Panc1 (cell line): ENCODE measurements at places on chromosomes 5 and 9. TPM values are rescaled to one million over a fixed set of nuclear protein-coding genes. Genes with fewer than 3 reads are reported as not detected.
A peak's percentile ranks its signal among the peaks of the same experiment; 100 is the strongest.

DNA sequence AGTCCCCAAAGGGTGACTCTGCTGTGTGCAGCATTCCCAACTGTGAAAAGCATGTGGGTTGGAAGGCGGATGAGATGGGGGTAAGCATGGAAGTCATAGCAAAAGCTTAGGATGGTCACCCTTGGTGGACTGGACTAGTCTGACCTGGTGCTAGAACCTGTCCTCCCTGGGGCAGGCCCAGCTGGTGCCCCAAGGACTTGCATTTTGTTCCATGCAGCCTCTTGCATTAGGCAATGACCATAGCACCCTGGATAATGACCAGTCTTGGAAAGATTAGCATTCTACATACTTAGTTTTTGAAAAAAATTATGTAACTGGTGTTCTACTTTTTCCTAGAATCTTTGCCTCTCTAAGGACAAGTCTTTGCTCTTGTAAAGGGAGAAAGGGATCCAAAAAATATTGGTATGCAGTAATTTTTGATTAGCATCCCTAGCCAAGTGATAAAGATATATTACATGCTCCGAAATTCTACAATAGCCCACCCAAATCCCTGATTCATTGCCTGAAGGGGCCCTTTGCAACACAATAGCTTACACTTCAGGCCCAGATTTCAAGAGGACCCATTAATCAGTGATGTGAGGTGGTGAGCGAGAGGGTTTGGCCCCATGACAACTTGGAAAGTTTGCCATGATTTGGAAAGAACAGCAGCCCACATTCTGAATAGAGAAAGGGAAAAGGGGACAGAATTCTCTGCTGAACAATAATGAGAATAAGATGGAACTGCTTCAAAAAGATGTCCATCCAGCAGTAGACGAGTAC is 93.3 kb upstream of the CD180 start:
- DNase-seq: no peak

DNA sequence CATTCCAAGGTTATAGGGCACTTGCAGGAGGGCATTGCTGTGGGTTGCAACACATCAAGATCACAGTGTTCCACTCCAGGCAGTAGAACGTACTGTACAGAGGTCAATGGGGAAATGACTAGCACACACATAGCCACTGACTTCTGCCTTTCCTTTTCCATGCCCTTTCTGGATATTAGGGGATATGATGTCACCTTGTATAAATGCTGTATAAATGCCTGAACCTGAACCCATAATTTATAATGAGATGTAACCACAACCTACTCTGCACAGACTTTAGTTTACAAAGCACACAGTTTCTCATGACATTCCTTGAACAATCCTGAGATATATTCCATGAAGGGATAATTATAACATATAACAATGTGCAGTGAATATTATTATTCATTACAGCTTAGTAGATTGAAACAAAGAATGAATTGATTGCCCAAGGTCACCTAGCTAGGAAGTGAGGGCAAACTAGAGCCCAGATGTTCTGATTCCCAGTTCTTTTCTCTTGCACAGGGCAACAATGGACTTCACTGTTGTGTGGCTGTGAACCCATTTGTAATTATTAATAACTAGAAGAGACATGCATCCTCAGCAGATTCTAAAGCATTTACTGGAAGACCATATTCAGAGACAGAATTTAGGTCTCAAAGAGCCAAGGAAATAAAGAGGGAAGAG is 5.6 kb upstream of the ABLIM3 start:
- no peak for DNase-seq

GRCh38 chr9:135602789-135603481 is 36.4 kb downstream of the GLT6D1 start:
- DNase-seq: peak; percentile 45

- DNase-seq: no peak
Measured at GRCh38 chr9:136212345-136212950, 7.5 kb upstream of the LHX3 start.

DNA sequence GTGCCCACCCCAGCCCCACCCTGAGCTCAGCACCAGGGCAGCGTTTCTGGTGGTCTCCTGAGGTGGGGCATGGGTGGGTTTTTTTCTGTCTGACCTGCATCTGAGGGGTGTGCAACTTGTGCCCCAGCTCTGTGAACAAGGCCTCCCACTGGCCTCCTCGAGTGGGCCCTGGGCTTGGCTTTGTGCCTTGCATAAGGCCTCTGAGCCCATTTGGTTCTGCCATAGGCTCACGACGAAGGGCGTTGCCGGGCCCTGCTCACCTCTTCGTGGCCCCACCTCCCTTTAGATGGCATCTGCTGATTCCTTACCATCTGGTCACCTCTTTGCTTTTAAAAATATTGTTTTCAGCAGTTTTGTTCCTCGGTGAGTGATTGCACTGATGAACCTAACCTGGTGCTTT is 127.1 kb upstream of the COL5A1 start:
- DNase-seq: no peak

DNA sequence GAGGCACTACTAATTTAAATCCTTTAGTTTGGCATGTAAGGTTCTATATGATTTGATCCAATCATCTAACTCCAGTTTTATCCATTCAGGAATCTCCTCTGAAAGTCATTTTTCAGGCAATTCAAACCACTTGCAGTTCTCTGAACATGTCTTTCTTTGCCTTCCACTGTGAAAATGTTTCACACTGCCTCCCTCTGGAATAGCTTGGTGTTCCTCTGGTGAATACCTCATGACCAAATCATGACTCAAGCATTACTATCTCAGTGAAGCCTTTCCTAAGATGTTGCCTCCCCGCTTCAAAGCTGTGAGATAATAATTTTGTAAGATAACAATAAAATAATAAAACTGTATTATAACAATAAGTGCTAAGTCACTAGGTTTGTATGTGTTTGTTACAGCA is 981.1 kb downstream of the DTWD2 start:
- DNase-seq: no peak

- DNase-seq: no peak
Measured at GRCh38 chr5:8470489-8470888, 601.5 kb downstream of the MTRR start.

- no peak for DNase-seq
Measured at GRCh38 chr9:64128572-64128971, 1156.4 kb downstream of the FOXD4L5 start.

- no peak for DNase-seq
Measured at GRCh38 chr5:67335426-67335825, 138.8 kb upstream of the CD180 start.

DNA sequence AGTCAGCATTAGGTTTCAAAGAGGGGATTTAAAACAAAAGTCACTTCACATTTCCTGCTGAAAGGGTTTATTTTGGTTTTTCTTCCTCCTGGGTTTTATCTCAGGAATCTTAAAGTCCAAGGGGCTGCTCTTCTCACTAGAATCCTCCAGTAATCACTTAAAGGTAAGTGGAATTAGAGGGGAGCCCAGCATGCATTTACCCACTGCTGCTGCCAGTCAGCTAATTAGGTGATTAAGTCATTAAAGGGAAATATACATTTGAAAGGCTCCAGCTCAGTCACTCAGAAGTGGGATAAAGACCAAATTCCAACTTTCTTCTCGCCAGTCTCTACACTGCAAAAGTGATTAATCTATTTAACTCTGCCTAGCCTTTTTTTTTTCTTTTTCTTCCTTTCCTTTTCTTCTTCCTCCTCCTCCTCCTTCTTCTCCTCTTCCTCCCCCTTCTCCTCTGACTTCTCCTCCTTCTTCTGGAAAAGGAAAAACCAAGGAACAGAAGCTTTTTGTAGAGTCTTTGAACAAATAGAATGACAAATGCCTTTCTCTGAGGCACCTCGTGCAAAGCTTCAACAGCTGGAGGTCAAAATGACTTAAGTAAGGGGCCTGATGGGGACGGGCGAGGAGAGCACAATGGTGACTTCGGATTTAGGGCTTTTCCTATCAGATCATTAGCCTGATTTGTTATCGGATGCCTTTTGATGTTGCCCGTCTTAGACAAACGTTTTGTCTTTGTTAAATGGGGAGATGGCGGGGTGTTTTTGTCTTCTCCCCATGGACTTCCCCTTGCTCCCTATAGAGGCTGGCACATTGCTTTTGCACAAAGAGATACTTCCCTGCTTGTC is 617.6 kb downstream of the IRX1 start:
- no peak for DNase-seq

GRCh38 chr9:125749287-125749935 is 2.2 kb downstream of the PBX3 start:
- DNase-seq: no peak

- DNase-seq: peak; percentile 64
Measured at GRCh38 chr5:43063721-43064171, 23.6 kb upstream of the ANXA2R start.

DNA sequence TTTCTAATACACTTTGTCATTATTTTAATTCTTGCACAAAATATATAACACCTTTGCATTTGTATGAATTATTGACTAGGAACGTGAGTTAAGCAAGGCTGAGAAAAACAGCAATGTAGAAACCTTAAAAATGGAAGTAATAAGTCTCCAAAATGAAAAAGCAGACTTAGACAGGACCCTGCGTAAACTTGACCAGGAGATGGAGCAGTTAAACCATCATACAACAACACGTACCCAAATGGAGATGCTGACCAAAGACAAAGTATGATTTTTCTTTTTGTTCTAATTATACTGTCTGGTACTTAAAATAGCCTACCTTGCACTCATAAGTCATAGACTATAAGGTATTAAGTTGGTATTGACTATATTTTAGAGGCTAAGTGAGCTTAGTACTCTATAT is 34.4 kb downstream of the RAD50 start:
- DNase-seq: no peak

CTNND2 gene
- 1.0 TPM for total RNA-seq

CCL19 gene
- total RNA-seq: not detected

FOXD4L4 gene
- 0.10 TPM for total RNA-seq

SLC45A2 gene
- not detected for total RNA-seq

PCDHGA5 gene
- 0.67 TPM for total RNA-seq

PCDHB13 gene
- total RNA-seq: 1.0 TPM

GAS1 gene
- total RNA-seq: 0.13 TPM

RNF44 gene
- total RNA-seq: 113 TPM

SETD9 gene
- 20.5 TPM for total RNA-seq

FOXD4L3 gene
- total RNA-seq: not detected

SLC36A3 gene
- not detected for total RNA-seq

TXNDC8 gene
- not detected for total RNA-seq
